ENCODE measurements at places on chromosomes 3 and 15.

GRCh38 chr15:38430106-38430760 lies 23.7 kb upstream of the FAM98B start:
- no peak for DNase-seq

- peak; percentile 49 for DNase-seq
These were observed 23.5 kb downstream of the DNAH1 start for GRCh38 chr3:52339612-52340011.

- no peak for DNase-seq
These were observed 215.2 kb downstream of the PCCB start for GRCh38 chr3:136465296-136465695.

GRCh38 chr3:61369678-61370077 lies 118.4 kb upstream of the FHIT start:
- DNase-seq: no peak

DNA sequence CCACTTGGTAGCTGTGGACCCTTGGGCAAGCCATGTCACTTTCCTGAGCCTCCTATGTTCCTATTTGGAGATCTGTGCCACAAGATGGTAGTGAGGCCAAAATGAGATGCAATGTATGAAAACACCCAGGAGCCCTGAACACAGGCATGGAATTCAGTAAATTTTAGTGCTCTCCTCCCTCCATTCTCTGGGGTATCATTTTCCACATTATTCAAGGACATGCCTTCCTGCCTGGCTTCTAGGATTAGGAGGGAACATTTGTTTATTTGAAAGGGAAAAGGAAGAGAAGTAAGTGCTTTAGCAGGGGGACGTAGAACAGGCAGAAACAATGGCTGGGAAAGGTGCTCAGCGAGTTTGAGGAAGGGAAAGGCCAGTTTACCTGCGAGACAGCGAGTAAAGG lies 98.8 kb downstream of the ATG7 start:
- DNase-seq: no peak
